ENCODE measurements at places on chromosomes 5 and 9. TPM values are rescaled to one million over a fixed set of nuclear protein-coding genes. Genes with fewer than 3 reads are reported as not detected.
A peak's percentile ranks its signal among the peaks of the same experiment; 100 is the strongest.

DNA sequence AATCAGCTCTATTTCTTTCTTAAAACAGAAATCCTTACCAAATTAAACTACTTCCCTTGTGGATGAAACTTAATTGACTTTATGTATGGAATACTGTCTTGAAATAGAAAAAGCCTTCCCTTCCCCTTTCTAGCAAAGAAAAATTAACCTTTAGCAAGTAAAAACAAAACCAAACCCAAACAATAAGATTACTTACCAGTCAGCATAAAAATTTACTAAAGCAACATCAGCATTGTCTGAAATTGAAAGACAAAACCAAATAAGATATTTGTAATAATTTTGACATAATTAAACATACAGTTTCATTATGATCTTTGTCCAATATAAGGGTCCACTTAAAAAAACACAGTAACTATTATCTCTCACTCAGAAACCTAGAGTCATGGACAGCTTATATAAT is 41.2 kb downstream of the ERP44 start:
- no peaks in the 10 kb centered on the region for H3K27me3 ChIP-seq
- no peaks in the 10 kb centered on the region for H3K36me3 ChIP-seq
- no peak overlapping the region for H3K4me3 ChIP-seq
- no peaks in the 10 kb centered on the region for H3K4me1 ChIP-seq
- H3K27ac ChIP-seq: no peak overlapping the region
- DNase-seq: no peak

The KCNV2 gene
- total RNA-seq: not detected

The GABRB2 gene
- not detected for total RNA-seq

- no peak overlapping the region for H3K4me3 ChIP-seq
- H3K27me3 ChIP-seq: no peaks in the 10 kb centered on the region
- no peaks in the 10 kb centered on the region for H3K36me3 ChIP-seq
- H3K27ac ChIP-seq: no peak overlapping the region
- H3K4me1 ChIP-seq: peaks cover 7% of the 10 kb centered on the region
These were observed 81.6 kb downstream of the NDUFS4 start for GRCh38 chr5:53642061-53642460.

- H3K4me1 ChIP-seq: peaks cover 23% of the 10 kb centered on the region
- H3K27ac ChIP-seq: no peak overlapping the region
- H3K4me3 ChIP-seq: peak overlapping the region; percentile 90
- no peaks in the 10 kb centered on the region for H3K36me3 ChIP-seq
- peak; percentile 20 for DNase-seq
These were observed 567 bp upstream of the SPIN1 start for GRCh38 chr9:88387552-88388202.

- peaks cover 36% of the 10 kb centered on the region for H3K4me1 ChIP-seq
- no peak overlapping the region for H3K4me3 ChIP-seq
- H3K27ac ChIP-seq: no peak overlapping the region
- H3K36me3 ChIP-seq: no peaks in the 10 kb centered on the region
- no peak for DNase-seq
These were observed 5.1 kb upstream of the CLINT1 start for GRCh38 chr5:157864067-157864466.

The ARL14EPL gene
- not detected for total RNA-seq

The SYNPO gene
- total RNA-seq: 0.09 TPM

DNA sequence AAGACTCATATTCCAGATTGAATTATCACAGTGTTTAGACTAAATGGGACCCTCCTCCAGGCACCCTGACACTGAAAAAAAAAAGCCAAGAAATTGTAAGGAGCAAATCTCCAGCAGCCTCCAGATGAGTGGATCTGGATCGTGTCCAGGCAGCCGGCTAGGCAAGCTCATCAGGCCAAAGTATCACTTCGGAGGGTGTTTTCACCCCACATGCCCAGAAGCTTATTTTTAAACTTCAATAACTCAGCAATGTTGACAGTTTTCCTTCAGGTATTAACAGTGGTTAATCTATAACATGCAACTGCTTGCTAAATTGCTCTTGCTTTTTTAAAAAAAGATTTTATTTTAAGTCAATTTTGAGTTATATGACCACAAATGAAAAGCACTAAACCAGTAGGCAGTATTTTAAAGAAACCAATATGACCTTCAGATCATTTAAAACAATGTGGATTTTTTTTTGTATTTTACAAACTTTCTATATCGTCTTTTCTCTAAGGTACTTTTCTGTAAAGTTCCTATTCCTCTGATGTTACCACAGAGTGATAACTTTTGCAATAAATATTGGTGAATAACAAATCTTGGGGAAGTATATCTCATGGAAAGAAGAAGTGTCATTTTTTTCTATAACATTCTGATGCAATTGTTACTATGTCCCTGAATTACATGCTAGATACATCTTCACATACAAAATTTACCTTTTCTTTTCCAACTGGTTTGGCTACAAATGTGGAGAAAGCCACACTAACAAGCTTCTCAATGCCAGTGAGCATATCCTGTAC is 30.7 kb downstream of the ACOT12 start:
- H3K36me3 ChIP-seq: no peaks in the 10 kb centered on the region
- H3K4me3 ChIP-seq: no peak overlapping the region
- H3K27me3 ChIP-seq: no peaks in the 10 kb centered on the region

- no peaks in the 10 kb centered on the region for H3K27me3 ChIP-seq
- H3K36me3 ChIP-seq: no peaks in the 10 kb centered on the region
- no peak within 1 kb of the TSS for H3K27ac ChIP-seq
- DNase-seq: no peak
- no peak within 1 kb of the TSS for H3K4me3 ChIP-seq
These were observed at the start of gene EFNA5 for GRCh38 chr5:107670932-107671741. TSS of gene EFNA5 (minus strand) at chr5:107670937.

The GTF3C5 gene
- total RNA-seq: 66.9 TPM

GRCh38 chr5:131533836-131534235 is 101.2 kb downstream of the RAPGEF6 start:
- peaks cover 10% of the 10 kb centered on the region for H3K36me3 ChIP-seq
- peaks cover 36% of the 10 kb centered on the region for H3K4me1 ChIP-seq
- no peaks in the 10 kb centered on the region for H3K27me3 ChIP-seq
- no peak overlapping the region for H3K27ac ChIP-seq

DNA sequence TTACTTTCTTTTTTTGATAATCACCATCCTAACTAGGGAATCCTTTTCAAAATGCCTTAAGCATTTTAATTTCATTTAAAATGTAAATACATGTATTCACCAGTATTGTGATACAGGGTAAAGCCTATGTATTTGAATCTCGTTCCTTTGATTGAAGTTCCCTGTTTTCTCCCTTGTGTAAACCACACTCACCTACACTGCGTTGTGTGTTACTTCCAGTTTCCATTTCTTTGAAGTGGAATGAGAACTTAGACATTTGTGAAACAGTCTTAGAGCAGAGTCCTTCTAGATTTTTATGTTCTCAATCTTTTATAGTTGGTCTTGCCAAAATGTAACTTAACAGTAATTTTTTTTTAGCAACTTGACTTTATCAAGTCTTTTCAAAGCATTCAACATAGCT is 101.4 kb downstream of the ZNF462 start:
- no peak overlapping the region for H3K27ac ChIP-seq
- no peaks in the 10 kb centered on the region for H3K36me3 ChIP-seq
- DNase-seq: no peak
- no peaks in the 10 kb centered on the region for H3K27me3 ChIP-seq
- H3K4me1 ChIP-seq: no peaks in the 10 kb centered on the region

DNA sequence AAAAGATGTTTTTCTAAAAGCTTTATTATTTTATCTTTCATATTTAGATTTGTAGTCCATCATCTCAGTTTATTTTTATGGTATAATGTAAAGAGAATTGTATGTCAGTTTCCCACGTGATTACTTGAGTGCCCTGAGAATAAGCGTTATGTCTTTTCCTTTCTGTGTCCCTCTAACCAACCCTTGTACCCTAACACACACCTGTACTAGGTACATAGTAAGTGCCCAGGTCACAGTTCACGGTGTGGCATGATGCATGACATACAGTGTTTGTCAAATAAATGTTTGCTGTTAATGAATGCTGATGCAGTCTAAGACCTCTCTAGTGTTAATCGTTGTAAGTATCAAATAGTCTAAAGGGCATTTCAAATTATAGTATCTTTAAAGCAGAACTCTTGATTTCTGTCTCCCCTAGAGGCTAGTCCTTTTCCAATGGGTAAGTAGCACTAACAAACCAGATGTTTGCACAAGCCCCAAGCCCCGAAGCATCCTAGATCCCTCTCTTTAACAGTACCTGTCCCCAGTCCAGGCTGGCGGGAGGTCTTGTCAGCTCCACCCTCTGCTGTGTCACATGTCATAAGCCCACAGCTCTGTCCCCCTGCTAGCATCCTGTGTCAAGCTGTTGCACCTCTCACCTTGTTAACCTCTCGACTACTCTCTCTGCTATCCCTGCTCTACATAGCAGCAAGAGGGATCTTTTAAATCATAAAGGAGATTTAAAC is 23.7 kb downstream of the NUP214 start:
- H3K36me3 ChIP-seq: peaks cover 47% of the 10 kb centered on the region
- H3K4me3 ChIP-seq: no peak overlapping the region
- H3K4me1 ChIP-seq: no peaks in the 10 kb centered on the region
- DNase-seq: no peak
- H3K27me3 ChIP-seq: no peaks in the 10 kb centered on the region
- H3K27ac ChIP-seq: no peak overlapping the region

The KIF4B gene
- total RNA-seq: 0.11 TPM

DNA sequence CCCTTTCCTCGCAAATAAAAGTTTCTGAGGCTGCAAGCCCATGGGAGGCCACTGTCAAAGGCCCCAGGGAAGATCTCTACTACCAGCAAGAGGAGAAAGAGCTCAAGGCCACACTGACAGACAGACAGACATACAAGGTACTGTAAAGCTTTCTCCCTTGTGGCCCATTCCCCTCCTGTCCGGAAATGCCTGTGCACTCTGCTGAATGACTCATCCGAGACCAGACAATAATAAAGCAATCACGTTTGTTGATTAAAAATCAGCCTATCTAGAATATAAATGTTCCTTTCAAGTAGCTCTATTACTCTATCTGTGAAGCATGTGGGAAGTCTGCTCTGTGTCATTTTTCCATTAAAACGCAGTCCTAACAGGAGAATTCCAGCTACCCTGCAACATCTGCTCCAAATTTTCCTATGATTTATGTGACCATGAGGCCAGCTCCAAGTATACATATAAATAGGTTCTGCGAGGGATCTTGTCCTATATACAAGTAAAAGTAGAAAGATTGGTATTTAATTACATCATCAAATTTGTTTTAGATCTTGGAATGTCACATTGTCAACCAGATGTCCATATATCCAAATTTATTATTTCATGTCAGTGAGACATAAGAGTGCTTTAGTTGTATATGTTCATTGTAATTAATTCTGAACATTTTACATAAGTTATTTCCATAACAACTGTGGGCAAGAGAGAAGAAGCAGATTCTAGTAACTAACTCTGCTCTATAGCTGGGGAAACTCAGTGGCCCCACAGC is 34.7 kb upstream of the TGFBI start:
- no peak overlapping the region for H3K4me3 ChIP-seq
- H3K4me1 ChIP-seq: peaks cover 28% of the 10 kb centered on the region
- H3K27me3 ChIP-seq: no peaks in the 10 kb centered on the region
- DNase-seq: peak; percentile 39
- no peak overlapping the region for H3K27ac ChIP-seq
- H3K36me3 ChIP-seq: no peaks in the 10 kb centered on the region

The PPIC gene
- total RNA-seq: 9.9 TPM

GRCh38 chr5:129361441-129362025 is 98.6 kb upstream of the ADAMTS19 start:
- H3K4me1 ChIP-seq: no peaks in the 10 kb centered on the region
- no peak overlapping the region for H3K4me3 ChIP-seq
- H3K27me3 ChIP-seq: no peaks in the 10 kb centered on the region
- H3K27ac ChIP-seq: no peak overlapping the region

GRCh38 chr9:24817756-24818155 is 272.1 kb upstream of the IZUMO3 start:
- no peaks in the 10 kb centered on the region for H3K4me1 ChIP-seq
- no peaks in the 10 kb centered on the region for H3K27me3 ChIP-seq
- H3K27ac ChIP-seq: no peak overlapping the region
- DNase-seq: no peak
- no peaks in the 10 kb centered on the region for H3K36me3 ChIP-seq

GRCh38 chr9:102072059-102072764 is 333.8 kb upstream of the GRIN3A start:
- DNase-seq: no peak
- H3K27ac ChIP-seq: no peak overlapping the region
- H3K27me3 ChIP-seq: no peaks in the 10 kb centered on the region
- no peaks in the 10 kb centered on the region for H3K4me1 ChIP-seq
